SIG-M5 (cell line): ENCODE measurements at places on chromosomes 7 and 10.

- DNase-seq = no peak
These were observed 81.4 kb upstream of the PPP2R2D start for GRCh38 chr10:131819241-131820072.

DNA sequence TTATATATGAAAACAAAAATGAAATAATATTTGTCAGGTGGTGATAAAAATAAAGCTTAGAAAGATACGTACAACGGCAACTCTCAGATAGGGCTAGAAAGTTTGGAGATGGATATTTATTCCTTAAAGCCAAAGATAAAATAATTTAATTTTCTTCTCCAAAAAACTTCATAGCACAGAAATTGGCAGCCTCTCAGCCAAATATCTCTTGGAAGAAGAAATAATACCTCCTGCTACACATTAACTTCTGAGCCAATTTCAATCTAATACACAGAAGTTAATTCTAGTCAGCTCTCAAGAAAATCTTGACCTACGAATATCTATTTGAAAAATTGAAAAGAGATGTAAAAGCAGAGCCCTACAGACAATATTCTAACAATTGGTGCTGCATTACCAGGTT is 122.4 kb downstream of the TES start:
- DNase-seq = no peak

DNA sequence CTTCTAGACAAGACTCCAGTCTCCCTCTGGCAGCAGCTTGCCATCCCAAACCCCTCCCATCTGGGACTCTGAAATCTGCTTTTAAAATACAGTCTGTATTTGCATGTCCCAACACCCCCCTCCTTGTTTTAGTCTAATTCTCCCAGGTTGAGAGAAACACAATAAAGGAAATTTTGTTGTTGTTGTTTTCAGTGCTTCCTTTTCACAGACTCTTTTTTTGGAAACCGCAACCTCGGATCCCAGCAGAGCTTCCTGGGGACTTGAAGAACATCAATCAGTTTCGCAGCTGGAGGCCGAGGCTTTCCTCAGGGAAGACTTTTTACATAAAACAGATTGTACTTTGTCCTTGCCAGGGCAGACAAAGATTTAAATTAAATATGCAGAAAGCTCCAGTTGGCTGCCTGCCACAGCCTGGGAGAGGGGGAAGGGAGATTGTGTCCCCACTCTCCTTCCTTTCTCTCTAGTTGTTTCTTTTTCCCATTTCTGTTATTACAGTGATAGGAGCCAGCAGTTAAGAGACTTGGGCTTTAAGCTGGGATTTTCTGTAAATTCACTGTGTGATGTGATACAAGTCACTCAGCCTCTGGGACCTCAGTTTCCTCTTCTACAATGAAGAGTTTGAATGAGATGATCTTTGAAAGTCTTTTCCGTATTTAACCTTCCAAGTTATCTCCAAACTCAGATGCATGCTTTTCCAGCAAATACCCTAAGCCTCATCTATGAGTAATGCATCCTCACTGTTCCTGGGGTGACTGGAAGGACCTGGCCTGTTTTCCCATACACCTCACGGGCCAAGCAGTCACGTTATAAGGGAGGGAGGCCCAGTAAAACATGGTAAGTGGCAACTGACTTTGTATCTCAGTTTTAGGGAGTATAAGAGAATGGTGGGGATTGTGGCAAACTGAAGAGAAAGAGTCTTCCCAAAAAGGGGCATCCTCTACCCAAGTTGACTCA is 192.3 kb downstream of the REEP3 start:
- DNase-seq = no peak

DNA sequence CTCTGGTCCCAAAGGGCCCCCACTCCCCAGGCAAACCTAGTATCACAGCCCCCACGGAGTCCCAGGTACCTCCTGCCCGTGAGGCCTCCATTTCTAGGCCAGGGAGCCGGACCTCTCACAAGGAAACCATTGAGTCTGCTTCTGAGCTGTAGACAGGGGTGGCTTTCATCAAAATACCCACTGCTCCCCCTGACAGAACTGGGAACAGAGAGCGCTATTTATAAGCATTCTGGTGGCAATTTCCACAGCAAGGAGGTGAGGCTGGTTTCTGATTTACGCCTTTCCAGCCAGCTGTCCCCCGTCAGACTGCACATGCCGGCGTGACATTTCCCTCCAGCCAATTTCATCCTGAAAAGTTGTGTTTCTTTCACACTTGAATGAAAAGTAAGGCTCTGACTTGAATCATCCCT is 407.5 kb upstream of the PRKCQ start:
- DNase-seq = no peak

GRCh38 chr10:114632869-114633715 is 25.0 kb downstream of the ABLIM1 start:
- DNase-seq = no peak

- no peak for DNase-seq
These were observed 52.6 kb downstream of the RASGEF1A start for GRCh38 chr10:43214071-43214955.

DNA sequence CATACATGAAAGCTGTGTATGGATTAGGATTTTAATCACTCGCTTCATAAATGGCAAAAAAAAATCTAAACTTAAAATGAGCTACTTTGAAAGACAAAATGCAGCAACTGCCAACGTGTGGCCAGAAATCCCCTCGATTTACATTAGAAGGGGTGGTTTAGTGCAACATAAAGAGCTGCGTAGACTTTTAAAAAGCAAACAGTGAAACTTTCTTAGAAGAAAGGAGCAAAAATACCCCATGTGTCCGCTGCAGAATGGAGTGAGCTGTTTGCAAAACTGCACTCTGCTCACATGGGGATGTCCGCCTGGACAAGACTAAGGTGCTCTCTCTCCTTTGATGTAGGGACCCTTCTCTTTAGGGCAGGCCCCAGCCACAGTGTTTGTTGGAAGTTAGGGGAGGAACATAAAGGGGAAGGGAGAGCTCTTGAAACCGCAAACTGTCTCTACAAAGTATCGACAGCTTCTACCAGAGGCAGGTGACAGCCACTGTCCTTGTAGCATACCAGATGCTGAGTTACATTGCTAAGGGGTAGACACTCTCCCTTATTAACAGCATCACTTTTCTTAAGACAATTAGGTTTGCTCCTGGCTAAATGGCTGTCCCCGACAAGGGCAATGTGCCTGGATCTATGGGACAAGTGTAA is 528.1 kb downstream of the KCNMA1 start:
- no peak for DNase-seq

GRCh38 chr7:70680743-70681468 is 451.0 kb upstream of the GALNT17 start:
- no peak for DNase-seq

DNA sequence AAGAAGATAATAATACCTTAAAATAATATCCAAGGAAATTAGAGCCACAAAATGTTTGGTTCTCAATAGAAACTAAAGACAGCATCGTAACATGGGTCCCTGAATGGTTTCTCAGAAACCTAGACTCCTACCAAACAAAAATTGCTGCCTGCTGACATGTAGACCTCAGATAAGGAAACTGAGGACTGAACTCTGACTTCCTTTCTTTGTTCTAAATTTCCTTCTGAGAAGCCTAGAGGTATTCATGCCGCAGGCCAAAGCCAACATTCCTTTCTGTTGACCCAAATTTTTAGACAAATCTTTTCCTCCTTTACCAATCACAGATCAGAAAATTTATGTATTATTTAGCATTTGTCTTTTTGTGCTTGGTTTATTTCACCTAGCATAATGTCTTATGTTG is 816.7 kb upstream of the PHF14 start:
- DNase-seq = no peak

DNA sequence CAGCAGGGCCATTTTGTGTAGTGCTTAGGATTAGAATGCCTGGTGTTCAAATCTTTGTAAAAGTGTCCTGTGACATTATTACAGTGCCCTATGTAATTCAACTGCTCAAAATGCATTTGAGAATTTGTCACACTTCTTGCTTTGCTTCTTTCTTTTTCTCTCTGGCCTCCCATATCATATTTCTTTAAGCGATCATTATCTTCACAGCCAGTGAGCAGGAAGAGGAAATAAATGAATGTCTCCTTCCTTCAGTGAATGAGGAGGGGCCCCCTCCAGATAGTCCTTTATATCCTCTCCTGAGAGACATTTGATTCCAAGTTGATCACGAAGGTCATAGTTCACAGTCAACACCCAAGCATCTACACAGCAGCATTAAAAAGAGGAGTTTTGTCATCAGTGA is 425.1 kb upstream of the NPVF start:
- DNase-seq = no peak

- no peak for DNase-seq
These were observed 46.2 kb upstream of the ZEB1 start for GRCh38 chr10:31272841-31273240.

DNA sequence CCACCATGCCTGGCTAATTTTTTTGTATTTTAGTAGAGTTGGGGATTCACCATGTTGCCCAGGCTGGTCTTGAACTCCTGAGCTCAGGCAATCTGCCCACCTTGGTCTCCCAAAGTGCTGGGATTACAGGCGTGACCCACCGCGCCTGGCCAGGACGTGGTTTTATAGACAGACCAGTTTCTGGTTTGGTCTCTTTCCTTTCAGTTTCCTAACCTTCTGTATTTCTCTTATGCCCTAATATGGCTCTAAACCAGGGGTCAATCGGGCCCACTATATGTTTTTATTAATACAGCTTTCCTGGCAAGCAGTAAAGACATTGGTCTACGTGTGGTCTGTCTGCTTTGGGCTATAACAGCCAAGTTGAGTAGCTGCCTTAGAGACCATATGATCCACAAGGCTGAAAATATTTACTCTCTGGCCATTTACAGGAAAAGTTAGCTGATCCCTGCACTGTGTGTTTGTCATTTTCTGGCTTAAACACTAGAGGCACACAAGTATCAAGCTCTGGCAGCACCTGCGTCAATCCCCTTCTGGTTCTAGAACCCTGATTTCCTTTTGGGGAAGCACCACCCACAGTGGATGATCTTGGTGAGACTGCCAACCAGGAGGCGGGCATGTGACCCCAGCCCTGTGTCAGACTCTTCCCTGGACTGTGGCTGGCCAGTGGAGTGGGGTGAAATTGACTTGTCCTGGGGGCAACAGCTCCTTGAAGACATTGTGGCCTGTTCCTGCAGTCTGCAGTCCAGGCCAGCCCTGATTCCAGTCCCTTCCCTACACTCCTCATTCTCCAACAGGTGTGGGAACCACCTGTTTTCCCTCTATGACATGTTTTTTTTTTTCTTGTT is 497.2 kb downstream of the PLXNA4 start:
- DNase-seq = no peak

DNA sequence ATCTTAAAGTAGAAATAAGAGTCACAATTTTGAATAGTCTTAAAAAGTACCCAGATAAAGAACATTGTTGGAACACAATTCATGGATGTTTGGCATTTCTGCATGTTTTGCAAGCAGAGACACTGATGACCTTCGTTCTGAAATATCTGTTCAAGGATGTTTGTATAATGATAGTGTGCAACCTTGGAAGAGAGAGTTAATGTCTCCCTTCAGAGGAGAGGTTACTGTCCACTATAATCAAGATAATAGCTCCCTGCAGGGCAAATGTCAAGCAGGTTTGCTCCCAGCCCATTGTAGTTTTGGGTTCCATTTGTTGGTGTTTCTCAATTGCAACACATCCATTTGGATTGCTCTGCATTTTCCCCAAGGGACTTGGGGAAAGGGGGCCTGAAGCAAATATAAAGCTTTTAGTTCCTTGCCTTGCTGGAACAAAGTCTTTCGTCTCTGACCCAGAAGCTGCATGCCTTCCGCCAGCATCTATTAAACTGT is 45.2 kb downstream of the COL1A2 start:
- DNase-seq = no peak

DNA sequence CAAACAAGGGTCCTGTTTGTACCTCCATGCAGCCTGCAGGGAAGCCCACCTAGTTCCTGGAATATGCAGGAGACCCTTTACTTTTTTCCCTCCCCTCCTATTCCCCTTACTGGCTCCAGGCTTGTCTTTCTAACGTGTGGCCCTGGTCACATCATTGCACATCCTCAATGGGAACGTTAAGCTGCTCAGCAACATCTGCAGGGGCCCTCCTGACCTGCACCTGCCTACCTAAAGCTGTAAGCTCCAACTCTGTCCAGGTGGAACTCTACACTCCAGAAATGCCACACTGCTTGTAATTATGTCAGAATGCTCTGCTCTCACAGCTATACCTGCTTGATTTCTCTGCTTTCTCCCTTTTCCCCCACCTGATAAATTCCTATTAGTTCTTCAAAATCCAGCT is 72.1 kb downstream of the ARMC3 start:
- no peak for DNase-seq

DNA sequence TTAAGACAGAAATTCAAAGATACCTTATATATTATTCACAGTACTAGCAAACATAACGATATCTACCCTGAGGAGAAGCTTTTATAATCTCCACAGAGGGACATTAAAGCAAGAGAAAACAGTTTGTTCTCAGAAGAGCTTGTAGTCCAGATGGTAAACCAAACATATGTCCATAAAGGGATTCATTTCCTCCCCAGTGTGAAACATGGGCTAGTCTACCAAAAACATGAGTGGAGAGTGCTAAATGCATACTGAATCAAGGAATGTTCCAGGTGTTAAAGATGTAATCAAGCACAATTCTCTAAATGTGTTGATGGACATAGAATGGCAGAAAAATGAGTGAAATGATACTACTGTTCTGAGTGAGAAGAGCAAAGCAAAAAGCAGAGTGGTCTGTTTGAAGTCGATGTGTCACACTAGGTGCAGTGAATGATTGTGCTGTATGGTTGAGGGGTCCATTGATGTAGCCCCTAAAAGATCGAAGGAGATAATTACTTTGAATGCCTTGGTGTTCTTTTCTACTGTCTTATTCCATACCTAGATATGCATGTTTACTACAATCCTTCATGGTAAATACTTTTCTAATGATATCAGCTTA is 25.3 kb downstream of the BCAP29 start:
- DNase-seq = no peak

- no peak for DNase-seq
These were observed 145.9 kb downstream of the LRRC4 start for GRCh38 chr7:127885222-127885772.

- no peak for DNase-seq
These were observed 20.4 kb upstream of the TBRG4 start for GRCh38 chr7:45131891-45132290.

- no peak for DNase-seq
These were observed 11.6 kb downstream of the PDLIM1 start for GRCh38 chr10:95279042-95279820.

- DNase-seq = no peak
These were observed 12.4 kb downstream of the PCLO start for GRCh38 chr7:83150310-83150709.

GRCh38 chr10:86099542-86100334 is 266.9 kb downstream of the GRID1 start:
- DNase-seq = no peak

- DNase-seq = no peak
These were observed 1434.0 kb upstream of the LRRTM3 start for GRCh38 chr10:65491799-65492198.

- no peak for DNase-seq
These were observed 61.6 kb downstream of the CYTH3 start for GRCh38 chr7:6210621-6211372.

GRCh38 chr10:37856881-37857286 is 526 bp downstream of the ZNF248 start:
- no peak for DNase-seq

DNA sequence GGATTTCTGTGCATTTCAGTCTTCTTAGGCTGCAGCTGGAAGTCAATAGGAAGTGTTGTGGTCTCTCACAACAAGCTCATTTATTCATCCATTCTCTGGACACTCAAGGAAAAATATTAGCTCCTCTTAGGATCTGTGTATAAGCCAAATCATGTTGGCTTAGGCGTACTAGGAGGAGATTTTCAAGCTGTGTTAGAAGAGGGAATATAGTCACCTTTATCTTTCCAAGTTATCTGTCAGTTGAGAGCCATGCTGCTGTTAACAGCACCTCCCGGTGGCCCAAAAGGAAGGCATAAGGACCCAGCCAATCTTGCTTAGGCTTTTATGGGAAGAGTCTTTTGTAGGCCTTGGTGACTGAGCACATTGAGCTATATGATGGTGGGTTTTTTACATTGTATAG is 220.0 kb downstream of the LRMDA start:
- no peak for DNase-seq
